ENCODE measurements at places on chromosomes 11 and 22.

DNA sequence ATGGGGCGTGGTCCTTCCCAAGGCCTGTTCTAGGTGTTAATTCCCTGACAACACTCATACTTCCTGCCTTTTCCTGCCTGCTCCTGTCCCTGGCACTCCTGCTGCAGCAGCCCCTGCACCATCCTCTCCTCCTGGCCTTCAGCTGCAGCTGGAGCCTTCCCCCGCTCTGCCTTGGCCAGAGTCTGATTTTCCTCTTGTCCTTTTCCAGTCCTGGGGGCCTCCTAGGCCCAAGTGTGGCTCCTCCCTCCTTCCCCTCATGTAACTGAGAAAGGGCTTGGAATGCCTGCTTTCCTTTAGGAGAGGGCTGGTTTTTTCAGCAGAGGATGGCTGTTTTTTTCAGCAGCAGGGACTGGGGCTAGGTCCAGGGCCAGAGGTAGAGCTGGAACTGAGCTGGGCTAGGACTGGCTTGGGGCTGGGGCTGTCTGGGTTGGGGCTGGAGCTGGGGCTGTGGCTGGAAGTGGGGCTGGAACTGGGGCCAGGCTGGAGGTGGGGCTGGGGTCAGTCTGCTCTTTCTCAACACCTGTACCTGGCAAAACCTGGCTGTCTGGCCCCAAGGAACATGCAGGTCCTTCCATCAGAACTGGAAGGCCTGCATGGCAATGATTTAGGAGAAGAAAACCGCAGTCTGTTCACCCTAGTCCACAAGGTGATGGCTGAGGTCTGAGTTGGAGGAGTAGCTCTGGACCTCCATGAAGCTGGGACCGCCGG is 23.6 kb downstream of the ZC3H7B start:
- no peak for DNase-seq

GRCh38 chr11:79702303-79702702 is 261.5 kb upstream of the TENM4 start:
- no peak for DNase-seq

DNA sequence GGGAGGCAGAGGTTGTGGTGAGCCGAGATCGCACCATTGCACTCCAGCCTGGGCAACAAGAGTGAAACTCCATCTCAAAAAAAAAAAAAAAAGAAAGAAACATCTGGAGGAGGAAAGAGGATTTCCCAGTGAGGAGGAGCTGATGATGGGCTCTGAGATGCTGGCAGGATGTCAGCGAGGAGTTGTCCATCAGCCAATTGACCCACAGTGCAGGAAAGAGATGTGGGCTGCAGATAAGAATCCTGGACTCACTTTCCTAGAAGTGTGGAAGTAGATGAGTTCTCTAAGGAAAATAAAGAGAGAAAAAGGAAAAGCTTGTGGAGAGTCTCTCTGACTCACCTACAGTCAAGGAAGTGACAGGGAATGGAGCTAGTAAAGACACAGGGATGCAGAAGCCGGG is 9.7 kb downstream of the IZUMO1R start:
- DNase-seq: no peak

DNA sequence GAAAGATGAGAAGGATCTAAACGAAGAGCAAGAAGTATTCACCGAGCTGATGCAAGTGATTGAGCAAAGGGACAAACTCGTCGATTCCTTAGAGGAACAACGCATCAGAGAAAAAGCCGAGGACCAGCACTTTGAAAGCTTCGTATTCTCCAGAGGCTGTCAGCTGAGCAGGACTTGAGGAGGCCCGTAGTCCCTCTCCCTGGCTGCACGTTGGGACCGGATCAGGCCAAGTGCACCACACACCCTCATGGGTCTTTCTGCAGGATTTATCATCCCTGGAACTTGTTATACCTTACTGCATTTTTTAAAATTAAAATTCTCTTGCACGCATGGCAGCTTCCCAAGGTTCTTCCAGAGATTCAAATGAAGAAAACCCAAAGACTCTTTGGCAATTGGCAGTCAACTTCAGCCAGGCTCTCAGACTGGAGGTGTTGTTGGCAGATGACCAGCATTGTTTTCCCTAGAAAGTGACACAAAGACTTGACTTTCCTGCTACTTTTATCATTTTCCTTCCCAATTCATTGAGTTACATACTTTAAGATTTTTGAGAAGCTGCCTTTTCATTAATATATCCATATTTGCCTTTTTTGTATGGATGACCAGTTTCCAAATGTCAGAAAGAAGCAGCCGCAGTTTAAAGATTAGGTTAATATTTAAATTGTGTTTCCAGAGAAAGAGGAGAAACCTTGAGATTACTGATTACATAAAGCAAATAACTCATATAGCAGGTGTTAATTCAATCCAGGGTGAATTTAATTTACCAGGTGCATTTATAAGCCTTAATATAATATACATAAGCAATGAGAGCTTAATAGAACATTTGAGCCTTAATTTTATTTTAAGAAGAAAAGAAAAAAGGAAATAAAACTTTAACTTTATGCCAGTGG is 18.8 kb upstream of the PARVA start:
- no peak for DNase-seq

DNA sequence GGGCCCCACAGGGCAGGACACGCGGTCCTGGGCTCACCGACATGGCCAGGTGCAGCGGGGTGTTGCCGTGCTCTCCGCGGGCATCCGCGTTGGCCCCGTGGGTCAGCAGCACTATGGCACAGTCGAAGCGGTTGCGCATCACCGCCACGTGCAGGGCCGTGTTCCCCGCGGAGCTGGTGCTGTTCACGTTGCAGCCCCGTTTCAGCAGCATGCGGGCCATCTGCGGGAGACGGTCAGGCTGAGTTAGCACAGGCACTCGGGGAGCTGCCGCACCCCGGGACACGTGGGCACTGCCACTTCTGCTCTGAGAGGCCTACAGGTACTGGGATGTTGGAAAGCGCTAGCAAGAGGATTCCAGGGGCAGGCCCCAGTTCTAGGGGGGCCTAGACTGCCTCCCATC is 22.3 kb upstream of the BAIAP2L2 start:
- no peak for DNase-seq

GRCh38 chr11:95916049-95916448 is 7.9 kb downstream of the MTMR2 start:
- DNase-seq: peak; percentile 20

- no peak for DNase-seq
Observed at GRCh38 chr22:25869771-25870170, 127.8 kb downstream of the MYO18B start.

DNA sequence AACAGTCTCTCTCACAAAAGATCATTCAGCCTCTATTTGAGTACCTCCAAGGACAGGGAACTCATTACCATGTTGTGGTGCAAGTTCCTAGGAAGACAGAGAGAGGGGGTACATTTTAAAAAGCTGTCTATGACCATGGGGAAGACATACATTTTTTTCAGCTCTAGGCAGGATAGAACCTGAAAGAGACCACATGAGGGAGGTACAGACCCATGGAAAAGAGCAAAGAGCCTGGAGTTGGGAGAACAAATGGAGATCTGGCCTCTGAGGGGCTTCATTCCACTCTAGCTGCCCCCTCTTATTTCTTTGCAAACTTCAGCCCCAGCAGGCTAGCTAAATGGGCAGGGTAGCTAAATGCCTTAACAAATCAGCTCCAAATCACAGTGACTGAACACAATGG is 36.3 kb downstream of the KCNC1 start:
- no peak for DNase-seq

DNA sequence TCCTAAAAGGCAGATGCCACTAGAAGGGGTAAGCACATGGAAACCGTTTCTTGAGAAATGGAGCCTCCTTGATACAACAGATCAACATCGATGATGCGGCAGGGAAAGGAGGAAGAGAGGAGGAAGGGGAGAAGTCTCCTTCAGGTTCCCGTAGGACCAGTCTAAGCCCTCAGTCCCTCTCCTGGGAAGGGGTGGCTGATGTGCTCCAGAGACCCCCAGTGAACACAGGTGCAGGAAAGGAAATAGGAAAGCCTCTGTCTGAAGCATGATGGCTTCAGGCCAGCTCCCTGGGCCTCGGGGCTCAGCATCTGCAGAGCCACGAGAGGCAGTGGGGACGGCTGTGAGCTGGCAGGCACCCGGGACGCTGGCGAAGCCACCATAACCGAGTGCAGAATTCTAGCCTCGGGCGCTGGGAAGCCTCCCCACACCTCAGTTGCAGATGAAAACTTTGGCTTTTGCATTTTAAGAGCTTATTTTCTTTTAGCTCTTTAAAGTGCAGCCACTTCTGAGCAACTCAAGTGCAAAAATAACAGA is 1.8 kb downstream of the SPATA19 start:
- DNase-seq: no peak

GRCh38 chr22:34475886-34476285 is 555.6 kb upstream of the LARGE1 start:
- no peak for DNase-seq

DNA sequence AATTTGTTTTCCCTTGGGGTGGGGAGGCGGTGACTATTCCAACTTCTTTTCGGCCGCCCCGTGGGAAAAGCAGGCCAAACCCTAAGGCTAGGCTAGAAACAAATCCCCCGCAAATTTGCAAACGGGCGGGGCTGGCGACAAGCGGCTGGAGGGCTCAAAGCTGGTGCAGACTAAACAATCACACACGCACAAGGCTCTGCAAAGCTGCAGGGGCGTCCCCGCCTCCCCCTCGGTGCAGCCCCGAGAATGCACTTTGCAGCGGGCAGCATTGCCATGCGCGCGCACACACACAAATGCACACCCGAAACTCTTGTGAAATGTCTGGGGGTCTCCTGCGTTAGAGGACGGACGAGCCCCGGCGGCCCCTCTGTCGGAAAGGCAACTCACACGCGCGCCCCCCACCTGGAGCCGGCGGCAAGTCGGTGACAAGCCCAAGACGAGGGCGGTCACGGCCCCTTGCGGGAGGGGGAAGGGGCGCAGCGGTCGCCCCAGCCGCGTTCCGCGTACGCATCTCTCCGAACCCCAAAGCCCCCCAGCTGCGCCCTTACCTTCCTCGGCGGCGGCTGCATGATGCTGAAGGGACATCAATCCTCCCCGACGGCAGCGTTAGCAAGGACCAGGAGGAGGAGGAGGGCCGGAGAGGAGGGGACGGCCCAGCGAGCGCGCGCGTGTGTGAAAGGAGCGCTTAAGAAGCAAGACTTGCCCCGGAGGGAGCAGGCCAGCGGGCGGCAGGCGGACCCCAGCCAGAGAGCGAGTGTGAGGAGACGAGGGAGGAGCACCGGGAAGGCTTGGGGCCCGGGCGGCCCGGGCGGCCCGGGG is 600 bp downstream of the FCHSD2 start:
- DNase-seq: peak; percentile 72

GRCh38 chr11:57277845-57278720 is 41.0 kb upstream of the APLNR start:
- peak; percentile 45 for DNase-seq

GRCh38 chr11:78630561-78631303 is 56.1 kb upstream of the NARS2 start:
- DNase-seq: no peak

DNA sequence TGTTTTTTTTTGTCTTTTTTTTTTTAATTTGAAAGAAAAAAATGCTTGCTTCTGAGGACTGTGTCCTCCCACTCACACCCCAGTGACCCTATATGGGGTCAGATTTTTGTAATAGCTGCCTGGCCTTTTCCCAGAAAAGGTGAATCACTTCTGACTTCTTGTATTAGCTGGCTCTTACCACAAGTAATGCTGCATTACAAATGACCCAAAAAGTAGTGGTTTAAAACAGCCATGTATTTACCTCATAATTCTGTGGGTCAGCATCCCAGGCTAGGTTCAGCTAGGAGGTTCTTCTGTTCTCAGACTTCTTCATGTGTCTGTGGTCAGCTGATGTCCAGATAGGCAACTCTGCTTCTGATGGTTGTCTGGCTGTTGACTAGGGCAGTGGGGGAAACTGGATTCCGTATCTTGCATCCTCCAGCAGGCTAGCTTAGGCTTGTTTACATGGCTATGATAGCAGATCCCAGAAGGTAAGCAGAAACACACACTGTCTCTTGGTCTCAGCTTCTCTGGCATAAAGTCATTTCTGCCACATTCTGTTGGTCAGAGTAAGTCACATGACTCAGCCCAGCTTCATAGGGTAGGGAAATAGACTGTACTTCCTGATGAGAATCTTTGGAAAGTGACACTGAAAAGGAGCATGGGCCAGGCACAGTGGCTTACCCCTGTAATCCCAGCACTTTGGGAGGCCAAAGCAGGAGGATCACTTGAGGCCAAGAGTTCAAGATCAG is 19.5 kb downstream of the LHFPL7 start:
- DNase-seq: peak; percentile 7

DNA sequence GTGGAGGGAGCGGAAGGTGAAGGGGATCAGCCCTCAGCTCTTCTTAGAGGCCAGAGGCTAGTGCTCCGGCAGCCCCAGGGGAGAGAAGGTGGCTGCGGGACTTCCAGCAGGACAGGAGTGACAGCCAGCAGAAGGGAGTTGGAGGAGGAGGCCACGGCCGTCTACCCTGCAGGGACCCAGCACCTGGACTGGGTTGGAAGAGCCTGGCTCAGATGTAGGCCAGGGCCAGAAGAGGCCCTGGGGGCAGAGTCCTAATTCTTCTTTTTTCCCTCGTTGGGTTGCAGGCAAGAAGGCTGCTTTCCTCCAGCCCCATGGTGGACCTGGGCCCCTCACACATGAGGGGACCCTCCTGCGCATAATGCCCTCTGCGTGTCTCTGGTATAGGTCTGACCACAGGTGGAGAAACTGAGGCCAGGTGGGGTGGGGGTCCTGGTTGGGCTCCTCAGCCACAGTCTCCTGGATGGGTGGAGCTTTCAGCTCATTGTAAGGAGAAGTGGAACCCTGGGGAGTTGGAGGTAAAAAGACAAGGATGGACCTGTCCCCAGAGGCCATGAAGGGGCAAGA is 2.3 kb upstream of the MCAM start:
- DNase-seq: no peak

- peak; percentile 55 for DNase-seq
Observed at GRCh38 chr11:67270256-67271204, 4.3 kb downstream of the GRK2 start.

DNA sequence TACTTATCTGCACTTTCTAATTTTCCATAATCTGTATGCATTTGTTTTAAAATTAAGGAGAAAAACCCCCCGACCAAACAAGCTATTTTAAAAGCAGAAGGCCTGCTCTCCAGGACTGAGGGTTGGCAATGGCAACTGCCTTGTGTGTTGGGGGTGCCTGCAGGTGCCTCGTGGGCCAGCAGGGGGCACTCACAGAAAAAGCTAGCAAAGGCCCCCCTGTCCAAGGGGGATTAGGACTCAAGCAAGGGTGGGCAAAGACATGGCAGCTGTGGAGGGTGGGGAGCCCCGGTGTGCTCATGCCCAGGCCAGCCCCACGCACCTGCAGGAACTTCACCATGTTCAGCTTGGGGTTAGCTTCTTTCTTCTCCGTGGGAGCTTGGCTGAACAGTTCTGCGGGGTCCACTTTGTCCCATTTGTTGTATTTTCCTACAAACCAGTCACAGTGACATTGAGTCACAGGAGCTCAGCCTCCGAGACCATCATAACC is 10.3 kb downstream of the TOP3B start:
- DNase-seq: peak; percentile 51

Measured in activated CD4-positive, alpha-beta T cell treated with anti-CD3 and anti-CD28 coated beads, Interleukin-10, Interleukin-2, amounts not matched to agents 100 ng/mL and 50 ng/mL, durations not matched to agents 16 hours and 8 hours (primary cell).